ENCODE measurements at places on chromosomes 6 and 20. TPM values are rescaled to one million over a fixed set of nuclear protein-coding genes. Genes with fewer than 3 reads are reported as not detected.
A peak's percentile ranks its signal among the peaks of the same experiment; 100 is the strongest.

NRN1 gene
- 24.8 TPM for total RNA-seq

SLC24A3 gene
- not detected for total RNA-seq

DNA sequence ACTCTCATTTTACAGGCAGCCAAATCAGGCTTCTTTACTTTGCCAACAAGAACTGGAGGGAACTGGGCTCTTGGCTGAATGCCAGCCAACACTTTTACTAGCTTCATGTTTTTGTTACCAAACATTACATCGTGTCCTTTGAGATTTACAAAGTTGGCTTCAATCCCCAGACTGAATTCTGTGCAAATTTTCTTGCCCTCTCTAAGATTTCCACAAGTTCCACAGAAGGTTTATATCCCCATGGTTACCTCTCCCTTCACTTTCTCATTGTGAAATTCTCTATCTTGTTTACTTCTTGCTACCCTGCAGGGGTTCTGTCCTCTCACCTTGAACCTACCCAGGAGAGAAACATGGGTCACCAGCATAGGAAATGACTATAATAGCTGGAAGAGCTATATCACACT is 37.6 kb upstream of the PLCB1 start:
- DNase-seq, result no peak

DNA sequence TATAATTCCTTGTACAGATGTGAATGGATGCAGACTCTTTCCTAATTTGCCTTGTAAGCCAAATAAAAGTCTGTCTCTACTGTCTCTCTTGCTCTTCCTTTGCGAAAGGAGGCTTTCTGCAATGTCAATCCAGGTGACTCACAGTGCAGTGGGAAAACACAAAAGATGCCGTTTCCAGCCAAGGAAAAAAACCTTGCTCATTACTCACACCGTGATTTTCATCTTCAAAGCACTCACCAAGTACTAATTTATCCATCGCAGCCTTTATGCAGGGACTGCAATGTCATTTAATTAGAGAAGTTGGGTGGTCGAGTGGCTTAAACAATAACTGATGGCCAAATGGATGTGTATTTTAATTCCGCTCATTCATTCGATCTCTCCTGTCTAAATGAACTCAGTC is 23.8 kb downstream of the SAYSD1 start:
- no peak for DNase-seq

FKBP1C gene
- total RNA-seq, result 0.39 TPM

DNA sequence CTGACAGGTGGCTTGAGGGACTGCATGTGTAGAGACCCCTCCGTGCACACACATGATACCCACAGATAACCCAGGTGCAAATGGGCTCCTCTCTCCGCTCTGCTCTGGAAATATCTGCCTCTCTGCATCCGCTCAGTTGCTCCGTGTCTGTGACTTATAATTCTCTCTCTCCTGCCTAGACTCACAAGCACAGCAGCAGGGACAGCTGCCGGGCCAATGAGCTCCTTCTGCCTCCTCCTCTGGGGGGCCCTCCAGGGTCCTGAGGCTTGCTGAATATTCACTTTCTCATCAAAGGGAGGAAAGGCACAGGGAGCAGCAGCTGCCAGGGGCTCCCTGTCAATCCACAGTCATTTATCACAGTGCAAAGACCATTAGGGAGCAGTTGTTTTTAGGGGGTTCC is 24.1 kb downstream of the LRFN2 start:
- DNase-seq, result no peak

LINC00237 gene
- total RNA-seq, result not detected

GRCh38 chr20:53126185-53126584 is 154.0 kb downstream of the TSHZ2 start:
- no peak for DNase-seq

NR2E1 gene
- total RNA-seq, result not detected

DNA sequence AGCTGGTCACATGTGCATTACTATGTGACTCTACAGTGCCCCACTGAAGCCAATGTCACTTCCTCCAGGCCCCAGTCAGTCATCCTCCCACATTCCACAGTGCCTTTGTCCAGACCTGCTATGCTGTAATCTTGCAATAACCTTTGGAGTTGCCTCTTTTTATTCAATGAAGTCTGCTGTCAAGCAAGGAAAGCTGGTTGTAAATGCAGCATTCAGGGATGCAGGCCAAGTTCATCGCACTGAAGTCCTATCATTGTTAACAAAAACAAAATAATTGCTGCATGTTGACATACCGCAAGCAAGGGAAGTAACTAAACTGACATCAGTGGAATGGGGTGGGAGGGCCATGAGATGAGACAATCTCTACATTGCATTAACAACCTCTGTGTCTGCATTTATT is 131.2 kb upstream of the CDYL start:
- DNase-seq, result no peak

- DNase-seq, result peak; percentile 71
Observed at GRCh38 chr20:3753098-3753497, 14.5 kb downstream of the ADISSP start.

MUCL3 gene
- not detected for total RNA-seq

HNF4A gene
- not detected for total RNA-seq

DPPA5 gene
- not detected for total RNA-seq

GRCh38 chr6:79065232-79065631 is 12.8 kb downstream of the PHIP start:
- DNase-seq, result no peak

- no peak for DNase-seq
Observed at GRCh38 chr20:37837924-37838323, 65.0 kb upstream of the VSTM2L start.

GRCh38 chr20:42111349-42111748 is 493.2 kb upstream of the CHD6 start:
- DNase-seq, result no peak

DNA sequence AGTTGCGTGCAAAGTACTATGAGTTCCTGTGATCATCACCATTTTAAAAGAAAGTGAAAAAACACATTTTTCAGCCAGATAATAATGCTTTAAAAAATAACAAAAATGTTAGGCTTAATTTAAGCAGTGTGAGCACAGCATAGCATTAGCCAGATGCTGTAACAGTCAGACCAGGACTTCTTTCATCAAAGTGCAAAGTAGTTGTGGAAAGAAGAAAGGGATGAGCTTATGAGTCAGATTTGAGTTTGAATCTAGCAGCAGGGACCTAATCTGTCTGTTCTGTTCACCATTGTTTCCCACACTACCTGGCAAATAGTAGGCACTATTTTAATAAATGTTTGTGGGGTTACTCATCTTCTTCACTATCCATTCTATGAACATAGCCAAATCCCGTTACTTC is 70.1 kb downstream of the KLHL32 start:
- no peak for DNase-seq

FGD2 gene
- 45.7 TPM for total RNA-seq

- no peak for DNase-seq
Observed at GRCh38 chr20:7930343-7930742, 9.9 kb downstream of the HAO1 start.

KCNS1 gene
- not detected for total RNA-seq

GRCh38 chr20:45957021-45957941 is 14.7 kb downstream of the ZNF335 start:
- no peak for DNase-seq

GRCh38 chr6:54541541-54541940 is 233.3 kb downstream of the TINAG start:
- no peak for DNase-seq

NKX2-2 gene
- not detected for total RNA-seq

DNA sequence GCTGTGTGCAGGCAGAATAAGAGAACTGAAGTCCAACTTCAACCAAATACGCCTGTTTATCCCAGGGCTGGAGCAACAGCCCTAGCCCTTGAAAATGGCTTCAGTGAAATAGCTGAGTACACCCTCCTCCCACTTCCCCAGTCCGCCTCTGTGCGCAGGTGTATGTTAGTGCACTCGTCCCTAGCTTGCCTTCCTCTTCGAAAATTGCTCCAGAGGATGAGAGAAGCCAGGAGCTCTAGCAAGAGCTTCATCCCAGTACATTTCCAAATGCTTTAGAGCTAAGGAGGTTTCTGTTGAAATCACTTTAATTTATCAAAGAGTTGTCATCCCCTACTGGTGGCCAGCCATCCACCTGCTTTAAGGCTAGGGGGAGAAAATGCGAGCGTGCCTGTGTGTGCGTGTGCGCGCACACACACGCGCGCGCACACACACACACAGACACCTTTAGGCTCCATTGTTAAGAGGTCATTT is 5.4 kb upstream of the POU3F2 start:
- no peak for DNase-seq
